ENCODE measurements at places on chromosomes 5 and 9. TPM values are rescaled to one million over a fixed set of nuclear protein-coding genes. Genes with fewer than 3 reads are reported as not detected.

The LRRTM2 gene
- 0.47 TPM for total RNA-seq

The IL13 gene
- not detected for total RNA-seq

The PAEP gene
- not detected for total RNA-seq

The COL23A1 gene
- total RNA-seq: not detected

The SLC9A3 gene
- 4.2 TPM for total RNA-seq

The FREM1 gene
- not detected for total RNA-seq

The PITX1 gene
- total RNA-seq: not detected

The ANKRD31 gene
- not detected for total RNA-seq
